ENCODE measurements at places on chromosomes 4 and X. TPM values are rescaled to one million over a fixed set of nuclear protein-coding genes. Genes with fewer than 3 reads are reported as not detected.

Gene POU3F4
- not detected for total RNA-seq

Gene MSX1
- total RNA-seq, result 38.9 TPM

Gene DDX53
- not detected for total RNA-seq

GRCh38 chr4:185859111-185859510, 47.1 kb upstream of the SORBS2 start:
- DNase-seq, result no peak

GRCh38 chr4:94721310-94721709, 36.4 kb upstream of the BMPR1B start:
- no peak for DNase-seq

GRCh38 chr4:162241857-162242256, 78.1 kb upstream of the FSTL5 start:
- no peak for DNase-seq

DNA sequence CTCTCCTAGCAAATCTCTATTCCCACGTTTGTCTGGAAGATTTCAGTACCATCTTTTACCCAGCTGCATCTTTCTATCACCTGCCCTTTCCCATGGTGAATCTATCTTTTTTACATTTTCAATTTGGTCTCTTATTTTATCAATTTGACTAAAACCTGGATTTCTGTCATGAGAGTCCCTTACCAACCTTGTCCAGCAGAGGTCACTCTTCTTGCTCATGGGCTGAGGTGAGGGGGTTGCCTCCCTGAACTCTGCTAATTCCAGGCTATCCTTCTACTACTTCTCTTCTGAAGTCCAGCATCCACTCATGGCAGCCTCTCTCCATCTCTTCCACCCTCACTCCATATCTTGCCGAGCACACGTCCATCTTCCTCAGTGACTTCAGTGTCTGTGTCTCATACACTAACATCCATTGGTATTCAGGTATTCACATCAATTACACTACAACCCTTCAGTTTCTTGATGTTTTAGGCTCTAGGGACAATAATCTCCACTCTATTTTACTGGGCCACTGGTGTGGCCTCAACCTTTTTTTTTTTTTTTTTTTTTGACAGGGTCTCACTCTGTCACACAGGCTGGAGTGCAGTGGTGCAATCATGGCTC, 17.8 kb upstream of the ZNF827 start:
- no peak for DNase-seq

DNA sequence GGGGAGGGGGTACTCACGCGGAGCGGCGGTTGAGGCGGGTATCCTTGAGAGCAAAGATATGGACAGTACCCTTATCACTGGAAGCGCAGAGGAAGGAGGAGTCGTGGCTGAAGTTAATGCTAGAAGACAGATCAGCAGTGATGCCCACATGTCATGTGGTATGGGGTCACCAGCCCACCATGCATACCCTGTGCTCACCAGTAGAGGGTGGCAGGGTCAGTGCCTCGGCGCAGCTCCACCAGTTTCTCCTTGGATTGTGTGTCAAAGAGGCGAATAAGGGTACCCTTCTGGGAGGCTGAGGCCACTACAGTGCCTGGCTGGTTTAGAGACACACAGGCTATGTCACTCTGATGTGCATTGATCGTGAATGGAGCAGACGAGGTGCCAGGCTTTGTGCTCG, 1.5 kb upstream of the PRAF2 start:
- DNase-seq, result no peak

- no peak for DNase-seq
Observed at GRCh38 chrX:153473126-153473525, 2.8 kb upstream of the HAUS7 start.

DNA sequence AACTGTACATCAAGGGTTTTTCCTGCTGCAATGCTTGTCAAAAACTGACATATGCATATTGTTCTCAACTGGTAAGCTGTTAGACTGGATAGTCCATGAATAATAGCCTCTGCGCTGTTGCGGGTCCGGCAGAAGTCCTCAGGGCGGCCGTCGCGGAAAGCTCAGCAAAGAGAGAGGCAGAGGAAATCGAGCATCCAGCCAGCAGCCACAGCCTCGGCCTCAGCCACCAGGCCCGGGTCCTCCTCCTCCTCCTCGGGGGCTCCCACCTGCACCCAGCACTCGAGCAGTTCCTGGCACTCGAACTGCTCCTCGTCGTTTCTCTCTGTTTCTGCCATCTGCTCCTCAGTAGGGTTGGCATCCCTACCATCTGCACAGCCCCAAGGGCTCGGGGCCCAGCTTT, 53.7 kb downstream of the UPRT start:
- no peak for DNase-seq

- DNase-seq, result no peak
Observed at GRCh38 chr4:30929649-30930048, 209.5 kb downstream of the PCDH7 start.

DNA sequence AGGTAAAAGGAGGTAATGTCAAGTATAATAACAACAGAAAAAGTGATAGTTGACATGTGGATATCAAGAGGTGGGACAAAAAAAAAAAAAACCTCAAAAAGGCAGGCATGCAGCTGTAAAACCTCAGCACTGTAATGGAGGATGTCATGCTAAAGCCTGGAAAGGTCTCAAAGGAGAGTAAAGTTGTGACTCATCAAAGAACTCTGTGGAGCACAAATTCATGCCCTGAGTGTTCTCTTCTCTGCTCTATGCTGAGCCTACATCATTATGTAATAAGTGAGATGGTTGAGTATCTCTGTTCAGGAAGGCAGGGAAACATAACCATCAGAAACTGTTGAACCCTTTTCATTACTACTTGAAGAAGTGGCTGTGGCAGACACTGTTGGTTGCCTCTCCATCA, 597.8 kb downstream of the BCOR start:
- DNase-seq, result no peak

- no peak for DNase-seq
Observed at GRCh38 chr4:175802988-175803387, 9.1 kb downstream of the GPM6A start.

GRCh38 chr4:62644372-62644771, 1444.2 kb downstream of the ADGRL3 start:
- DNase-seq, result no peak

GRCh38 chrX:11125060-11125459, 13.9 kb downstream of the HCCS start:
- DNase-seq, result no peak

GRCh38 chr4:145679991-145680455, at the start of gene C4orf51:
TSS of gene C4orf51 (plus strand) at chr4:145680146. CDS start at chr4:145680204, 58 bp downstream.
- no peak for DNase-seq

DNA sequence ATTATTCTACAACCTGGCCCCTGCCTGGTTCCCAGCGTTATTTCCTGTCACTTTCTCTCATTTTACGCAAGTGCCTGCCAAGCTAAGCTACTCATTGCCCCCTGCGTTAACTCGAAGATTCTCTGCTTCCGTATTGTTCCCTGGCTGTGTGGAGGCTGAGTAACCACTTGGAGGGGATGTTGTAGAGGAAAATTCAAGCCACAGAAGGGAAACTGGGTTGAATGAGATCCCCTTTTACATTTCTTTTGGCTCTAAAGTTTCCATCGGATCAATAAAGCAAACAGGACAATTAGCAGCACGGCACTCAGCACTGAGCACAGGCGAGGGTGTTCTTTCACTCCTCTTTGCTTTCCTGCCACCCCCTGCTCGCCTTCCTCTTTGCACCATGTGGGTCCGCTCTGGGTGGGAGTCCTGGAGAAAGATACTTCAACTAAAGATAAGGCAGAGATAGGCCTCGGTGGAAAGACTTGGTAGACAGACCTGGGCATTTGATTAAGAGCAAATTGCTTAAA, 4.2 kb upstream of the TMSB4X start:
- DNase-seq, result no peak

DNA sequence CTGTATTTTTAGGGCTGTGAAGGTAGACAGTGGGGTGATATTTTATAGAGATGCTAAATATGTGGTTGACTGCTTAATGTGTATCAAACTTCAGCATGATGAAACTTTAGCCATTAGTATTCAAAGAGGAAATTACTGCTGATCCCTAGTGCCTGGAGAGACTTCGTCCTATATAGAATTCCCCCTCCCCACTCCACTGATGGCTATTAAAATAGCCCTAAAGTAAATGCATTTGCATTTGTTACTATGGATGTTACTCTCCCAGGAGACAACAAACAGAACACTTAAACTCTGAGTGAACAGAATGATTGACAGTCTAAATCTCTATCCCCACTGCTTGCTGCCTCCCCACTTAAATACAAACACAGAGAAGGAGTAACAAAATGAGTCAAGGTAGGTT, 39.1 kb downstream of the ADGRL3 start:
- DNase-seq, result no peak

Gene TEX11
- total RNA-seq, result not detected

Gene FAM149A
- total RNA-seq, result 10.1 TPM

DNA sequence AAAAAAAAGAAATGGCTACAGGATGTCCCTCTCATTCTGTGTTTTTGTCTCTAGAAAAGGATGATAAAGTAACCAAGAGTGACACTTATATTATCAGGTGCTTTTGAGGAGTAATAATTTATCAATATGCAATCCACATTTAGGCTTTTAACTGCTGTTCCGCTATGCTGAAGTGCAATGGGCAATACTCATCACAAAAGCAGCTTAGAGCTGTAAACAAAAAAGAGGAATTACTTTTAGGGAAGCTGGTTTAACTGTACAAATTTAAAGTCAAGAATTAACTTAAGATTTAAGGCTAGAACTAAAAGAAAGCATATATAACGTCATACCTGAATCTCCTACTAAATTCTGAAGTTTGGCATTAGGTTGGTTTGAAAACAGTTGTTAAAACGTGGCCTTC, 93.5 kb upstream of the DDX3X start:
- no peak for DNase-seq

DNA sequence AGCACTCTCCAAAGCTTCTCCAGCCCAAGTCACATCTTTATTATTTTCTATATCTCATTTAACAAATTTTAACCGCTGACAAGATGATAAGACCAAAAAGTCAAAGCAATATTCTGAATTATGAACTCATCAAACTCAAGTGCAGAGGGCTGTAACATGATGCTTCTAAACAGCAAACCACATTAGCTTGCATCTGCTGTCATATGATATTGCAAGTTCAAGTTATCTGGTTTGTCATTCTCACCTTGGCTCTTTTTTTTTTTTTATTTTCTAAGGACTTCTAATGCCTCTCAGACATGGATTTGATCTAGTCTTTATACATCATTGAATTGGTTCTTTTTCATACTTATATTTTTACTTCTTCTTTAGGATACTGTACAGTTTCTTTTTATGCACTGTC, 93.4 kb downstream of the SLC10A7 start:
- no peak for DNase-seq

Gene UCHL1
- total RNA-seq, result 191 TPM

- DNase-seq, result no peak
Observed at GRCh38 chrX:57674861-57675260, 5.2 kb downstream of the NLRP2B start.

Measured in mesenteric fat pad (tissue), 1 donor.